ENCODE measurements at places on chromosomes 5 and 9.

DNA sequence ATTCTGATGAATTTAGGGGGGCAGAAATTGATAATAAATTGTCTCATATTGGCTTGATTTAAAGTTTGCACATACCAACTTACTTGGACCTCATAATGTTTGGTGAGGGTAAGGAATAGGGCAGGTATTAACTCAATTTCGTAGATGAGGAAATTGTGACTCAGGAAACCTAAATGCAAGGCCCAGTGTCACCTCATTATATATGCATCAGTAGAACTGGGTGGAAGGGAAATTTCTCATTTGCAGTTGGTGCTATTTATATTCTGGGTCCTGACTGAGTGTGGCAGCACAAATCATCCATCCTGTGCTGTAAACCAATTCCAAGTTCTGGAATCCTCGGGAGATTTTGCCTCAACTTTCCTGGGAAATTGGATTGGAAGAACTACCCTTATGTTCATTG is 103.0 kb downstream of the SPATA31D1 start:
- DNase-seq, result no peak

DNA sequence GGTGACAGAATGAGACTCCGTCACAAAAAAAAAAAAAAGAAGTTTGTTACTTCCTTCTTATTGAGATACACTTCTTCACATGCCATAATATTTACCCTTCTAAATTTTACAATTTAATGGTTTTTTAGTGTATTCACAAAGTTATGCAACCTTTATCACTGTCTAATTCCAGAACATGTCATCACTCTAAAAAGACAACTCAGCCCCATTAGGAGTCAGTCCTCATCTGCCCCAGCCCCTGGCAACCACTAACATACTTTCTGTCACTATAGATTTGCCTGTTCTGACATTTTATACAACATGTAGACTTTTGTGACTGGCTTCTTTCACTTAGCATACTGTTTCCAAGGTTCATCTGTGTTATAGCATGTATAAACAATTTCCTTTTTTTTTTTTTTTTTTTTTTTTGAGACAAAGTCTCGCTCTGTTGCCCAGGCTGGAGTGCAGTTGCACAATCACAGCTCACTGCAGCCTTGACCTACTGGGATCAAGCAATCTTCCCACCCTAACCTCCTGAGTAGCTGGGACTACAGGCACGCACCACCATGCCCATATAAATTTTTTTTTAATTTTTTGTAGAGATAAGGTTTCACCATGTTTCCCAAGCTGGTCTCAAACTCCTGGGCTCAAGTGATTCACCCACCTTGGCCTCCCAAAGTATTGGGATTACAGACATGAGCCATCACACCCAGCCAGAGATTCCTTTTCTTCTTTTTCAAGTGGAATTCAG is 18.0 kb downstream of the AQP3 start:
- no peak for DNase-seq

GRCh38 chr5:172420235-172420939 is 33.9 kb downstream of the SH3PXD2B start:
- DNase-seq, result peak; percentile 92

DNA sequence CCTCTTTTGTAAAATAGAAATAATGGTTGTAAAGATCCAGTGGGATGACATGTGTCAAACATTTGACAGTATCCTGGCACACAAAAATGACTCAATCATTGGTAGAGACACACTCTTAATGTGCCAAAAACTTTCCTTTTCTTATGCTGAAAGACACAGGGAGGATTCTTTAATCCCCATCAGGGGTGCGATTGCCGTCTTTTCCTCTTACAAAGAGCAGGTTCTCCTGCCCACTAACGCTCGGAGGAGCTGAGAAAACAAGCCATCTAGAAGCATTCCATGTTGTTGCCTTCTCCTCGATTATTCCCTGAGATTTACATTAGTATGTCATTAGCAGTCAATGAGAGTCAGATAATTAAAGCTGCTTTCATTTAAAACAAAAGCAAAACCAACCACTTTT is 342.6 kb upstream of the CCNH start:
- DNase-seq, result no peak

- DNase-seq, result no peak
Measured at GRCh38 chr9:112038017-112038408, 137.1 kb downstream of the SUSD1 start.

DNA sequence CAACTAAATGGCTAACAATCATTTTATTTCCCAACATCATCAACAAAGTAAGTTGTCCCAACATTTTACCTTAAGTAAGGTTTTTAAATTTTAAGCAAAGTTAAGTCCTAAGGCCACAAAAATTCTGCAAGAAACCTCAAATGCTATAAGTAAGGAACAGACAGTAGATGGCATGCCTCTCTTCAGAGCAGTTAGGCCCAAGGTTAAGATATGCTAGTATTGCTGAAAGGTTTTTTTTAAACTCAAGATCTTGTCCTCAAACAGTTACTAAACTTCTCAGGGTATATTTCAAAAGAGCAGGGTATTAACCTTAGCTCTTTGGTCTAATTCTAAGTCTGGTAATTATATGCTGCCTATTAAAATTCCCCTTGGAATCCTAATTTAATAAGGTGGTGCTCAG is 35.1 kb downstream of the PJA2 start:
- no peak for DNase-seq

DNA sequence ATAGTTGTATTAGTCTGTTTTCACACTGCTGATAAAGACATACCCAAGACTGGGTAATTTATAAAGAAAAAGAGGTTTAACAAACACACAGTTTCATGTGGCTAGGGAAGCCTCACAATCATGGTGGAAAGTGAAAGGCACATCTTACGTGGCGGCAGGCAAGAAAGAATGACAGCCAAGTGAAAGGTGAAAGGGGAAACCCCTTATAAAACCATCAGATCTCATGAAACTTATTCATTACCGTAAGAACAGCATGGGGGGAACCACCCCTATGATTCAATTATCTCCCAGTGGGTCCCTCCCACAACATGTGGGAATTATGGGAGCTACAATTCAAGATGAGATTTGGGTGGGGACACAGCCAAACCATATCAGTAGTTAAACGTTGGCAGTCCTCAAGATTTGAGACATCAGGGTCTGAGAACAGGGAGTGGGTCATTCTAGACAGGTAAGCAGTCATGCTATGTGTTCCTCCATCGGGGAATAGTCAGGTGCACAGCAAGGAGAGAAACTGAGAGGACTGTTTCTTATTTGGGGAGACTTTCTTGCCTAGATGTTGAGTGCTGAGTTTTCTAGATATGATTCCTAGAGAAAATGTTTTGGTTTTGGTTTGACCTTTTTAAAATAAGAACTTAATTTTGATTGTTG is 45.8 kb upstream of the ENTREP1 start:
- DNase-seq, result no peak

DNA sequence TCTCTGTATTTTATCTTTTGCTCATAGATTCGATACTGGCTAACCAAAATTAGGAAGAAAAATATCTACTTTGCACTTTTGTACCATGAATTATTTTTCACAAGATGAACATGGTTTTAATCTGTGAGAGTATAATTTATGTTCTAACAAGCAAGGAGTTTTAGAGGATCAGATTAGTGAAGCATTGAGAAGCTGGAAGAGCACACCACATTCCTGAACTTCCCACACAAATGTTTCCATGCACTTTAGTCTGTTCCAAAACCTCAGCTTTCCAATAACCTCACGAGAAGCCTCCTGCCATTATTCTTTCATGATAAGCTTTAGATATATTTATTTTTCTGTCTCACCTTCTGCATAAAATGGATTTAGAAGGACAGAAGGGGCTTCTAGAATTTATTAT is 98.7 kb upstream of the MPDZ start:
- peak; percentile 92 for DNase-seq

- no peak for DNase-seq
Measured at GRCh38 chr9:134063571-134064450, 4.0 kb downstream of the BRD3 start.

DNA sequence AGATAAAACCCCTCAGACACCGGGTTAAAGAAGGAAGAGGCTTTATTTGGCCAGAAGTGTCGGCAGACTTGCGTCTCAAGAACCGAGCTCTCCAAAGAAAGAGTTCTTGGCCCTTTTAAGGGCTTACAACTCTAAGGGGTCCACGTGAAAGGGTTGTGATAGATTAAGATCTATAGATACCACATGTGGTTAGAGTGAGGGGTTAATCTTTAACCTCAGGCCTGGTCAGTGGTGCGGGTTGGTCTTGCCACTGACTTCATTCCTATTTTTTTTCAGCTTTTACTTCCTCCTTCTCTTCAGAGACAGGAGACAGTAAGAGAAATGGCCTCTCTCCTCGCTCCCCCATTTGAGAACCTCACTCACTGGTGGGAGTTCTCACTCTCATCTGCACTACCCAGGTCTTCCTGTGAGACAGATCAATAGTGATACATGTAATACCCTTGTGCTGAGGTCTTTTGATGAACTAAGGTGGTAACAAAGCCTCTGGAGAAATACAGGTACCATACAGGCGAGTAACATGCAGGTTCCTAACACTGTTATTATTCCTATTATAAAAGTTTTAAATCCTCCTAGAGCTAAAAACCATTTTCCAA is 52.4 kb upstream of the COX7C start:
- no peak for DNase-seq

Measured in skin of body (tissue), 3 donors.